ENCODE measurements at places on chromosomes 2 and 18. TPM values are rescaled to one million over a fixed set of nuclear protein-coding genes. Genes with fewer than 3 reads are reported as not detected.

The ALPI gene
- not detected for total RNA-seq

DNA sequence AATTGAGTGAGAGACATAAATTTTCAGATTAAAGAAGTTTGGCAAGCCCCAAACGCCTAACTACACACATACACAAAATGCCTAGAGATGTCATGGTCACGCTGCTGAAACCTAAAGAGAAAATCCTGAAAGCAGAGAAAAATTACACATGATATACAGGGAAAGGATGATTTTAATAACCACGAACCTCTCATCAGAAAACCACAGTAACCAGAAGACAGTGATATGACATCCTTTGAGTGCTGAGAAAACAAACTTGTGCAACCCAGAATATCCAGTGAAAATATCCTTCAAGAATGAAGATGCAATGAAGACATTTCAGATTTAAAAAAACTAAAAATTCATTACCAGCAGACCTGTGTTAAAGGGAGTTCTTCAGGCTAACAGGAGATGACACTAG lies 122.4 kb upstream of the LMAN1 start:
- DNase-seq, result no peak

The GALNT14 gene
- total RNA-seq, result 6.3 TPM

DNA sequence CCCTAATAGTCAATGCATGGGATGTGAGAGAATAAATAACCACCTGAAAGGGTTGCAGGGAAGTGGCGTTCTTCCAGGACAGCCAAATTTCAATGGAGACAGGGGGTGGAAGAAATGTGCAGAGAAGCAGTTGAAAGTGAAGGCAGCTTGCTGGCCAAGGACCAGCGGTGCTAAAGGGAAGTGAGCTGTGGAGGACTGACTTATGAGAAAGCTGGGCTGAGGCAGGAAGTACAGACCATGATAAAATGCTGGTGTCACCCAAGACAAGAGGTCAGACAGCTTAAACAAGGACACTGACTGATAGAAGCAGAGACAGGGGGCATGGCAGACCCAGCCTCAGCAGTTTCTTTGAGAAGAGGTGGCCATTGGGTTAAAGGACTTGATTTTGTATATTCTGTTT lies 106.7 kb downstream of the DTNB start:
- no peak for DNase-seq

- no peak for DNase-seq
Observed at GRCh38 chr2:121446647-121447241, 83.9 kb upstream of the RNU4ATAC start.

The LRP1B gene
- 0.07 TPM for total RNA-seq

The CHRNG gene
- total RNA-seq, result not detected

DNA sequence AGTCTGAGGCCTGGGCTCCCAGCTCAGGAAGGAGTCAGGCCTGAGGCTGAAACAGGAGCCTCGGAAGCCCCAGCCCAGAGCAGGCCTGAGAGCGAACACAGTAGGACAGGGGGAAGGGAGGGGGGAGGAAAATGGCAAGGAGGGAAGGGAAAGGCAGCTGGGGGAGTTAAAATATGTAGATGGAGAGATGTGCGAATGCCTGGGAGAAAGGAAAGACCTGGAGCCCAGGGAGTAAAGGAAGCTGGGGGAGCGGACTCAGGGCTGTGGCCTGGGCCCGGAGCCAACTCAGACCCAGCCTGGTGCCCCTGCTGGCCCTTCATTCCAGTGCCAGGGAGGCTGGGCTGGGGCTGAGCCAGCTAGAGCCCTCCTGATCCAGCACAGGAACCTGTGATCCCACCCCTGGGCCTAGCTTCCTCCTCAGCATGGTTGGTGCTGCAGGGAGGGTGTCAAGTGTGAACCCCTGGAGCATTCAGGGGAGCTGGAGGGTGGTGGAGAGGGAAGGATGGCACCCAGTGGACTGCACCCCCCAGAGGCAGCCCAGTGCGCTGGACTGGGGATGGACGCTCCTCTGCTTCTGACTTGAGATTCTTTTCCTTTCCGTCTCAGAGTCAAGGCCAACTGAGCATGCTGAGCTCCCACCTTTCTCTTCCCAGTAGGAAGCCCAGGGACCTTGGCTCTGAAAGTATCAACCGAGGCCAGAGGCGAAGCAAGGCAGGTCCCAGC lies 46.3 kb downstream of the EMX1 start:
- DNase-seq, result no peak

GRCh38 chr18:26960911-26961310 lies 95.4 kb upstream of the AQP4 start:
- no peak for DNase-seq

The DNAH7 gene
- total RNA-seq, result 0.43 TPM

DNA sequence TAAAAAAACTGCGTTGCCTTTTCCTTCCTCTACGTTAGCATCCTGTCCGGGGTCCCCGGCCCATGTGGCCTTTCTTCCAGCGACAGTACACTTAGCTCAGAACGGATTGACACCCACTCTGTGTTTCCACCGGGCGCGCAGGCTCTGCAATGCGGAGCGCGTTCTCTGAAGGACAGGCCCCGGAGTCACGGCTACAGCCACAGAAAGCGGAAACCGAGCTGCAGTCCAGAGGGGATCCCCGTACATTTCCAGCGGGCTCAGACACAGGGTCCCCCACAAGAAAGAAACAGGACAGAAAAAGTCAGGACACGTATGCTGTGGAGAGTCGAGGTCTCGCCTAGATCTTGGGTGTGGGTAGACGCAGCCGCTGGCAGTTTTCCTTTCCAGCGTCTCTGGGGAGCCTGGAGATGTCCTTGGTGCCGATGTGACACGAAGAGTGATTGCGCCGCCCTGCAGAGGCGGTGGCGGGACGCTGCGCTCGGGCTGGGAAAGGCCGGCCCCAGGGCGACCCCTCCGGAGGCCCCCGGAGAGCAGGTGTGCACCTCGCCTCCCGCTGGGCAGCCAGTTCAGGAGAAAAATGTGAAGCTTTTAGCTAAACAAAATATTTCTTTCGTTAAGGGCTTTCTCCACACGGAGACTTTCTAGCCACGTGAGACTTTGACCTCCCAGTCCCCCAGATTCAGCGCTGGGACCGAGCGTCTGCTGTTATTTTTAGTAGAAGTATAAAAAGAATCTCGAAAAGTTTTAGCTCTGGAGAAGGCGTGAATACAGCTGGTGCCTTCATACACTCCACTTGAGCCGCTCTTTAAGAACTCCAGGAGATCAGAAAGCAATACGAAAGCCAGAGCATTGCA lies 1.3 kb upstream of the ACKR3 start:
- peak; percentile 43 for DNase-seq

- no peak for DNase-seq
Observed at GRCh38 chr18:46680784-46681695, 24.0 kb upstream of the LOXHD1 start.

The LBX2 gene
- total RNA-seq, result 0.95 TPM
